ENCODE measurements at places on chromosomes 1 and 21.

DNA sequence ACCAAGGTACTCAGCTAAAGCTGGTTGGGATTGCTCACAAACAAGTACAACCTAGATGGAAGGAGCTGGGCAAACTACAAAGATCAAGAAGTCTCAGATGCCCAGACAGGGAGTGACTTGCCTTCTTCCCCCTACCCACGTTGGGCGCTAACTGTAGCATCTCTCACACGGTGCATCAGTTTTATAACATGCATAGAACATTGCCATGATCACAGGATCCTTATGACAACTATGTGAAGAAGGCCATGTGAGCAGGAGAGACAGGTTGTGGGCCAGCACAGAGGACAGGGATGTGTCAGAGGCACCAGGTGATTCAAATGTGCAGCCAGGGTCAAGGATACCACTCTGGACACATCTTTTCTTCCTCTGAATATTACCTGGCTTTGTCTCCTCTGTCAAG lies 28.3 kb upstream of the CYP4B1 start:
- no peak for DNase-seq

GRCh38 chr1:78913950-78914349 lies 92.6 kb downstream of the ADGRL4 start:
- DNase-seq: no peak

- DNase-seq: no peak
These were observed 56.7 kb downstream of the MRPL39 start for GRCh38 chr21:25550352-25551120.

GRCh38 chr21:29501451-29501850 lies 202.7 kb downstream of the BACH1 start:
- DNase-seq: no peak

GRCh38 chr1:243549108-243549507 lies 293.3 kb downstream of the SDCCAG8 start:
- DNase-seq: no peak

DNA sequence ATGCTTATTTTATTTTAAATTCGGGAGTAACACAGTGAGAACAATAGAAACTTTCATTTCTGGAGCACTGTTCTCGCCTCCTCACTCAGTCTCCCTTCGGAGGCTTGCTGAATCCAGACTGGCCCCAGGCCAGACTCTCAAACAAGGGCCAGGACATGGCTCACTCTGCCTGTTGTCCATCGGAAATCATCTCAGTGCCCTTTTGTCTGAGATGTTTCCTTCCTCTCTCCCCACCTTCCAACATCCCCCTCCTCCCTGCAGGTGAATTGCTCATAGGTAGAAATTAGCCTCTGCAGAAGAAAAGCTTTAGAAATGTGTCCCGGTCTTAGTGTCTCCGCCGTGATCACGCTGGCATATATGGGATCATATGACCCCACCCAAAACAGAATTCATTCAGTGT lies 55.2 kb downstream of the ERG start:
- DNase-seq: no peak

GRCh38 chr1:228378873-228379460 lies 27.7 kb downstream of the TRIM11 start:
- DNase-seq: no peak

GRCh38 chr1:151574575-151575529 lies 34.7 kb downstream of the TUFT1 start:
- DNase-seq: no peak

DNA sequence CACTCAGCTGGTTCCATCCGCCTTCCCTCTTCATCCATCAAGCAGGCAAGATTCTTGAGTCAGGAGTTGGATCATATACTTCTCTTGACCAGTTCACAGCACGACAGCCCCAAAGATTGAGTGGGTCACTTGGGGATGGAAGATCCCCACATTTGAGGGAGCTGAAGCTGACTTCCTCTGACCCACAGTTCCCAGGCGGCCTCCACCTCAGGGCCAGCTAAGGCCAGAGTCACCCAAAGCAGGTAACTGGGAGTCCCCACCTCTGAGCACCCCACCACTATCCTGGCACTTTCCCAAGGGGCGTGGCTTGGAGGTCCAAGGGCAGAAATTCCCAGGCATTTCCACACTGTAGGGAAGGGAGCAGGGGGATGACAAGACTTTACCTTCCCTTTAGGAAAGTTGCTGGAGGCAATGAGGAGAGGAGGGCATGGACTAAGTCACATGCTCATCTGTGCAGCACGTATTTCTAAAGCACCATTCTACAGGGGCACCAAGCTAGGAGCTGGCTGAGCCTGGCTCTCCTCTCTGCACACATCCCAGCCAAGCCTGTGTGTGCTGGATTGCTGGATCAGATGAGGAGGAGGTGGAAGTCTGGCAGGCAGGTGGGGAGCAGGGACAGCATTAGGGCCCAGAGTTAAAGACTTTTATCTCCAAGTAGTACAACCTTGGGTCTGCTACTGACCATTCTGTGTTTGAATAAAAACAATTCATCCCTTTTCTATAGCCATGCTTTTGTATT lies 1.3 kb upstream of the RD3 start:
- DNase-seq: no peak

DNA sequence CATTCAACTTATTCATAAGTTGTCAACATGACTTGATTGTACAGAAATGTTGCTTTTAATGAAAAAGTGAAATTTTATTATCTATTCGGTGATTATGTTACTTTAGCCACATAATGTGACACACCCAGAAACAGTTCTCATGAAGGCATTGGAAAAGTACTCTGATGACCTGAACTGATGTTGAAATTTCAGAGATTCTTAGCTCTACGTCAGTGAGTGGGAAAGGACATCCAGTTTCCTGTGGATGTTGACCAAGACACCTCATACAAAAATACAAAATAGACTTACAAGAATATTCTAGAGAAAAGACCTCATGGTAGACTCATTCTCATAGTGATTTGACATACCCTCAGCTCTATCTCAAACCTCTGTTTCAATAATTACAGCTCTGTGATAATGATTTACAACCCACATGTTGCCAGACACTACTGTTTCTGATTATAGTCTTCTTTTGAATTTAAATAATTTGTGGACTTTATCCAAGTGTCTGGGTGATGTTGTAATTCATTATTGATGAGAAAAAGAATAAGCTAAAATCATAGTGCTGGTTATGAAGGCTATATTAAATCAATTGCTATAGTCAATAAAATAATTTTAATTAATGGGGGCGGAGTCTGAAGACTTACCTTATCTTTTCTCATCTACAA lies 37.3 kb downstream of the KCNK2 start:
- DNase-seq: no peak

- no peak for DNase-seq
These were observed 95.1 kb upstream of the F3 start for GRCh38 chr1:94636624-94637023.

GRCh38 chr1:176205332-176205914 lies 1.7 kb downstream of the COP1 start:
- no peak for DNase-seq

DNA sequence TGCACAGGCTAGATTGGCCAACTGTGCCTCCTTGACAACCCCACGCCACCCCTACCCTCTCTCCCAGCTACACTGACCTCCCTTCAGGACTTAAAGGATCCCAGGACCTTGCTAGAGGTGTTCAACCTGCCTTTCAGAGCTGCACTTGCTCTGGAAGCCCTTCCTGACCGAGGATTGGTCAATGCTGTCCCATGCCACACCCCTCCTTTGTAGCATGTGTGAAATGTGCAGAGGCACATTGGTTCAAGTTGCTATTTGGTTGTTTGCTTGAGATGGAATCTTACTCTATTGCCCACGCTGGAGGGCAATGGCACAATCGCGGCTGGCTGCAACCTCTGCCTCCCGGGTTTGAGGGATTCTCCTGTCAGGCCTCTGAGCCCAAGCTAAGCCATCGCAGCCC lies 21.8 kb downstream of the ACTA1 start:
- DNase-seq: no peak

GRCh38 chr21:41823166-41823565 lies 56.0 kb downstream of the PRDM15 start:
- DNase-seq: no peak

- no peak for DNase-seq
These were observed 57.2 kb downstream of the LEPR start for GRCh38 chr1:65477414-65478378.

GRCh38 chr1:4512636-4513035 lies 141.8 kb upstream of the AJAP1 start:
- no peak for DNase-seq
